ENCODE measurements at places on chromosomes 4 and X.

- DNase-seq = no peak
Observed at GRCh38 chrX:21816136-21816535, 23.3 kb upstream of the MBTPS2 start.

- DNase-seq = no peak
Observed at GRCh38 chrX:123155327-123155726, 28.8 kb upstream of the GRIA3 start.

- DNase-seq = peak; percentile 5
Observed at GRCh38 chr4:73019462-73020047, 50.0 kb downstream of the COX18 start.

DNA sequence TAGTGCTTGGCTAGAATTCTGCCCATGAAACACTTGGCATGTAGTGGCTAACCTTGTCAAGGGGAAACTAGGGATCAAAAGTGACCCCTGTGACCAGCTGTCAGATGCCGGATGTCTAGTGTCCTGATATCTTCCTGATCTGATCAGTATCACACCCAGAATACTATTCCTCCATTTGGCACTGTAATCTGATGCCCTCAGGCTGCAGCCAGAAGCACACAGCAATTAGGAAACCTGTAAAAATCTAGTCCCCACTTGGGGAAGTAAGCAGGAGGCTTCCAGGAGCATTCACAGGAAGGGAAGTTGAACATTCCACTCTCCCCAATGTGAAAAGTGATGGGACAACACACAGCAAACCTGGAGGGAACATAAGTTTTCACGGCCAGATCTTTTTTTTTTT is 125.1 kb downstream of the HS6ST2 start:
- no peak for DNase-seq

DNA sequence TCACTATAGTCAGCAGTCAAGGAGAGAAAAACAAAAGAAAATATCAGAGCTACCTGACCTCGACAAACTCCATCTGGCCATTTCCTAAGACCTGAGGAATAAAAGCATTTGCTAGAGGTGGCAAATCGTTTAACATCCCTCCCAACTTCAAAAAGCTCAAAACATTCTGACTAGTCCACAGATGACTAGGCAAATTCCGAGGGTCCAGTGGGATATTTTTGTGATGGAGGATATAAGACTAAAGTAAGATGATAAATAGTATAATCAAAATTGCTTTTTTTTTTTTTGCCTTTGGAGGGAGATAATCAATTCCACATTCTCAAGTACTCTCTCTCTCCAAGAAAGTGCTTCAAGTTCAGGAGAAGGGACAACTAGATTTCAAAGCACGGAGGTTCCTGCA is 119.1 kb upstream of the ETNPPL start:
- DNase-seq = no peak

DNA sequence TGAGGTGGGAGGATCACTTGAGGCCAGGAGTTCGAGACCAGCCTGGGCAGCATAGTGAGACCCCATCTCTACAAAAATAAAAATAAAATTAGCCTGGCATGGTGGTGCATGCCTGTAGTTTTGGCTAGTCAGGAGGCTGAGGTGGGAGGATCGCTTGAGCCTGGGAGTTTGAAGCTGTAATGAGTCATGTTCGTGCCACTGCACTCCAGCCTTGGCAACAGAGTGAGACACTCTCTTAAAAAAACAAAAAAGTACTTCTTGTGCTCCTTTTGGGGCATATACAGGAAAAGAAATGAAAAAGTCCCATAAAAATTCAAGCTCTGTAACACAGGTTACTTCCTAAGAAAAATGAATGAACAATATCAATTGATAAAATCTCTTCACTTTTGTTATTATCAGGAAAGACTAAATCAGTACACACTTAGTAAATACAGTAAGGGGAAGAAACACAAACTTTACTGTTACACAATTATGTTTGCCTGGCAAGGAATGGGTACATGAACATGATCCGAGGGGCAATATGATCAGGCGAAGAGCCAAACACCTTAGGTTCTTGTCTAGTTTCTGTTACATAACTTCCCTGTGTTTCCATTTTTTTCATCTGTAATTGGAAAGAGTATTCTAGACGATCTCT is 46.9 kb downstream of the CCDC158 start:
- DNase-seq = no peak

GRCh38 chrX:55379396-55379795 is 72.5 kb upstream of the MAGEH1 start:
- no peak for DNase-seq

DNA sequence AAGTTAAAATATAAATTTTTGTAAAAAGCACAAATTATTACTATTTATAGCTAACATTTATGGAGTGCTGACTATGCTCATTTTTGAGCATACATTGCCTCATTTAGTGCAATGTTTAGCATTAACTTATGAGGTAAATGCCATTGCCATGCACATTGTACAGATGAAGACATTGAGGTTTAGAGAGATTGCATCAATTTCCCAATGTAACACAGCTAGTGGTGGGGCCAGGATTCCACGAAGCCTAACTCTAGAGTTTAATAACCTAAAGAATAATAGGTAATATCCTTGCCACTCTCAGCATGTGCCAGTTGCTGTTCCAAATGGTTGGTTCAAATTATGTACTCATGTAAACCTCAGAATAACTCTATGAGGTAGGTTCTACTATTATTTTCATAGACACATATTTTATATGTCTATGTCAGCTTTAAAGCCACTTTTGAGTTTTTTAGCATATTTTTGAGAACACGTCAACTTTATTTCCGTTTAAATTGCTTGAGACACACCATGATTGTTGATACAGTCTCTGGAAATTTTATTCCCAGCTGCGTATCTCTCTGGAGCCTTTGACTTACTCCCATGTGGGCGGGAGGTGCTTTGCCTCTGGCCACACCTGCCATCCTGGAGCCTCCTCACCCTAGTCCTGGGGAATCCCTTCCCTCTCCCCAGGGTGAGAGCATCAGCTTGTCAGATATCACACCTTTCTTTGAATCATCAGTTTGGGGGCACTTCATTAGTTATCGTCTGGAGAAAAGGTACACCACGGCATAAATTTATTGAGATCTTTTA is 10.8 kb upstream of the ADH1A start:
- no peak for DNase-seq

DNA sequence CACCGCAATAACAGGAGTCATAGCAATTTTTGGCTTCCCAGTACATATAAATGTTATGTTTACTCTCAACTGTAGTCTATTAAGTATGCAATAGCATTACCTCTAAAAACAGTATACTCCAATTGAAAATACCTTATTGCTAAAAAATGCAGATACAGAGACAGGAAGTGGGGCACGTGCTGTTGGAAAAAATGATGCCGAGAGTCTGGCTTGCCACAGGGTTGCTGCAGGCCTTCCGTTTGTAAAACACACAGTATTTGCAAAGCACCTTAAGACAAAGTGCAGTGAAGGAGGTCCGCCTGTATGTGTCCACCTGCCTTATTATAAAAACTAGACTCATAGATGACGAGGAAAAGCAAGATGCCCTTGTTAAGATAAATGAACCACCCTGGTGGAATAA is 23.5 kb downstream of the CD99 start:
- DNase-seq = no peak

DNA sequence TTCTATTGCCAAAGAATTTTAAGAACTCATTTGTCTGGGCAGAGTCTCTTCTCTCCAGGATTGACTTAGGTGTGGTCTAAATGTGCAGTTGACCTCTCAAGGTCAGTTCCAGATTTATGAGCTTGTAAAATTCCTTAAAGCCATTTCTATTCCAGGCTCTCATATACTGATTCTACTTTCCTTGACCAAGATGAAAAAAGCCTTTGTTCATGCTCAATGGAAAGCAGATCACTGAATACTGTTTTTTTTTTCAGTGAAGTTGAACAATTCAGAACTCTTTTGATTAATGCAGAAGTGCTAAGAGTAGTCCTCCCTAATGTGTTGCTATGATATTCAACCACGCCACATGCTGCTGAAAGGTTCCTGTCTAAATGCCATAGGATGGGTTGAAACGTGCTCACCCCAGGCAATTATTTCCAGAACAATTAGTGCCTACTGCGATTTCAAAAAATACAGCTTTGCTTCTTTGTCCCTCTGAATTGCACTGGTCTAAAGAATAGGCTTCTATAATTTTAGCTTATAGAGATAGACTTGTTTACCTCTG is 312.4 kb upstream of the PABPC5 start:
- no peak for DNase-seq

- no peak for DNase-seq
Observed at GRCh38 chrX:3184176-3184930, 143.1 kb downstream of the ARSF start.

GRCh38 chrX:113512700-113513395 is 672.2 kb upstream of the AMOT start:
- no peak for DNase-seq

GRCh38 chr4:151689211-151689991 is 71.4 kb downstream of the GATB start:
- no peak for DNase-seq

DNA sequence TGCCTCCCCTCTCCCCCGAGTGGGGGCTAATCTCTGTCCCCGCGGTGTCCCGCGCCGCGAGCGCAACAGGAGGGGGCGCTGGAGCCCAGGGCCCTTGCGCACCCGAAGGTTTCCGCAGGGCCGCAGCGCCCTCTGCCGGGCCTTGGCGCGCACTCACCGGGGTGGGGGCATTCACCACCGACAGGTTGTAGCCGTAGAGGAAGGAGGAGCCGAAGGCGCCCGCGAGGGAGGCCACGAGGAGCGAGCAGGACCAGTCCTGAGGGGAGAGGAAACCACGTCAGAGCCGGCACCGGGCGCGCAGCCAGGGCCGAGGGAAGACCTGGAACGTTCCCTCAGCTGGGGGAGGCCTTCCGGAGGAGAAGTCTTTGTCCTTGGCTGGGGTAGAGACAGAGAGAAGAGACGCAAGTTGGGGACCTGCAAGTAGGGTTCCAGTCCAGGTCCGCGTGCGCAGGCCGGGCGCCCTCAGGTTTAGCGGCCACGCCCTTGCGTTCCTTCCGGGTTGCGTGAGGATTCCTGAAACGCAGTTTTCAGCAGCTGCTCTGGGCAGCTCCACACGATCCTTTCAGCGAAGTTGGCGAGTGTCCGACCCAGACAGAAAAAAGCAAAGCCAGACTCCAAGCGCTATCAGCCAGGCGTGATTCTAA is 2.4 kb downstream of the SLC2A9 start:
- DNase-seq = peak; percentile 93

DNA sequence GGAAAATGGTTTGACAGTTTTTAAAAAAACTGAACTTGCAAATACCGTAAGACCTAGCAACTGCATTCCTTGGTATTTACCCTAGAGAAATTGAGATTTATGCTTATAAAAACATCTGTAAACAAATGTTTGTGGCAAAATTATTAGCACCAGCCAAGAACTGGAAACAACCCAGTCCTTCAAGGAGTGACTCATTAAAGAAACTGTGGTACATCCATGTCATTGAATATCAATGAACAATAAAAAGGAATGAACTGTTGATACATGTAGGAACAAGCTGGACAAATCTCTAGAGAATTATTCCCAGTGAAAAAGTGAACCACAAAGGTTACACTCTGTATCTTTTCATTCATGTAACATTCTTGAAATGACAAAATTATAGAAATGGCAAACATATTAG is 240.2 kb upstream of the ADAMTS3 start:
- no peak for DNase-seq

DNA sequence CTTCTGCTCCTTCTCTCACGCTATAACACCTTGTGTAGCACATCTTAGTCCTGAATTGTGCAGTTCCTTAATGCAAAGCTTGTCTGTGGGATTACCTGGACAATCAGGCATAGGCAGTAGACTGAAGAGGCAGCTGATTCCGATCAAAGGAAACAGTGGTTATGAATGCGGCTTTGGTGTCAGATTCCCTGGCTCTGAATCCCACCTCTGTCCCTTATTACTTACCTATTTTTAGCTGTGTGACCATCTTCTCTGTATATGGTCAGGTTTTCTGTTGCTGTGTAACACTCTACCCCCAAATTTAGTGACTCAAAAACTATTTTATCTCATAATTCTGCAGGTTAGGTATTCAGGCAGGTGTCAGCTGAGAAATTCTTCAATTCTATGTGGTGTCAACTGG is 3.2 kb downstream of the ZBTB49 start:
- DNase-seq = no peak

DNA sequence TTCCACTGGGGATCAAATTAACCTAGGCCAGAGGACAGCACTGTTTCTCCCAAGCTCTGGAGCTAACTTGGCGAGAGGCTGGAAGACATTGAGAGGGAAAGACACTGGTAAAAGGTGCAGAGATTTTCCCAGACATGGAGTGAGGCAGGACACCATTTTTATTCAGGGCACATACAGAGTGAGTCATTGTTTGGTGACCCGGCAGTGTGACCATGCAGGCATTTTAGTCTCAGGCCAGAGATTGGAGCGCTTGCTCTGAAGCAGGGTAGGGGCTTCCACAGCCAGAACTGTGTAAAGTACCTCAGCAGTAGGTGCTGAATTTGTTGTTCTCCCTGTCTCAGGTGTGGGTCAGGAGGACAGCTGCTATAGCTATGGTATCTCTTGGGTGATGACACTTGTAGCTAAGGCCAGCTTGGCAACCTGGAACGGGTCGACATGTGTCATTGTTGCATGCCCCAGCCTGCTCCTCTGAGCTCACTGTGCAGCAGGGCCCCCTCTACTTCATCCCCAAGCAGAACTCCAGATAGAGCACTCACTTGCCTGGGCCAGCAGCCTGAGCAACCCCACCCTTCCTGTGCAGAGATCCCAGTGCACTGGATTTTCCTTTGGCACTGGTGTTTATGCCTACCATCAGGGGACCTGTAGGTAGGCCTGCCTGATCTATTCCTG is 79.8 kb upstream of the ATP8A1 start:
- DNase-seq = no peak

All from NCI-H1092 (cell line).